NCI-H510A treated with DMSO at 0.1 percent for 48 hours (cell line): ENCODE measurements at places on chromosomes 4 and X.

GRCh38 chr4:46329118-46329976 lies 60.6 kb downstream of the GABRA2 start:
- DNase-seq = peak; percentile 57

DNA sequence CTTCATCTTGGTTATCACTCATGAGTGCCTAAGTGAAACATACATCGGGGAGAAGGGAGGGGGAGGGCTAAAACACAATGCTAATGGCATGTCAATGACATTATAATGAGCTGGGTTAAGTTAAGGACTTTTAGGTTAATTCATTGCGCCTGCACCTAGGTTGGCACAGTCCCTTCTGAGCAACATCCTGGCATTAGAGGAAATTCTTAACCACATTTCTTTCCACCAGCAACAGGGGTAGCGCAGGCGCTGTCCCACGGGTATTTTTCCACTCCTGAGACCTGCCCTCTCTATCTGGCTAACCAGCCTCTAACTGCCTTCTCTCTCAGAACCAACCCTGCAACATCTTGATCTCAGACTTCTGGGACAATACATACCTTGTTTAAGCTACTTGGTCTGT lies 39.0 kb upstream of the PROM1 start:
- DNase-seq = no peak

- peak; percentile 0 for DNase-seq
These were observed 733.7 kb upstream of the PABPC4L start for GRCh38 chr4:134935320-134935719.

- no peak for DNase-seq
These were observed 223.3 kb downstream of the COL25A1 start for GRCh38 chr4:109079201-109079600.

DNA sequence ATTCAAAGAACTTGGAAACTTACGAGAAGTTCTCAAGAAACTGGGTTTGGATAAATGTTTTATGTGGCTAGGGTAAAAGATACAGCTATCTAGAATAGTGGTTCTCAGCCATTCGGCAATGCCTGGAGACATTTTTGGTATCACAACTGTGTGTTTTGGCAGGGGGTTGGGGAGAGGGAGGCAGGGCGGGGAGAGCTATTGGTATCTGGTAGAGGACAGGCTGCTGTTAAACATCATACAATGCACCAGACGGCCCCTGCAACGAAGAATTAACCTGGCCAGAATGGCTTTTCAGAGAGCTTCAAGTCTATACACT lies 50.8 kb upstream of the MND1 start:
- no peak for DNase-seq

GRCh38 chr4:78770091-78770642 lies 6.0 kb upstream of the BMP2K start:
- DNase-seq = no peak

- DNase-seq = no peak
These were observed 529.6 kb upstream of the IGFBP7 start for GRCh38 chr4:57639561-57640382.

GRCh38 chr4:85741921-85742591 lies 267.1 kb downstream of the ARHGAP24 start:
- DNase-seq = peak; percentile 49

- no peak for DNase-seq
These were observed 1002.9 kb upstream of the IGFBP7 start for GRCh38 chr4:58113126-58113525.
